Right ventricle myocardium inferior (tissue), 1 donor: ENCODE measurements at places on chromosomes 12 and 14.

DNA sequence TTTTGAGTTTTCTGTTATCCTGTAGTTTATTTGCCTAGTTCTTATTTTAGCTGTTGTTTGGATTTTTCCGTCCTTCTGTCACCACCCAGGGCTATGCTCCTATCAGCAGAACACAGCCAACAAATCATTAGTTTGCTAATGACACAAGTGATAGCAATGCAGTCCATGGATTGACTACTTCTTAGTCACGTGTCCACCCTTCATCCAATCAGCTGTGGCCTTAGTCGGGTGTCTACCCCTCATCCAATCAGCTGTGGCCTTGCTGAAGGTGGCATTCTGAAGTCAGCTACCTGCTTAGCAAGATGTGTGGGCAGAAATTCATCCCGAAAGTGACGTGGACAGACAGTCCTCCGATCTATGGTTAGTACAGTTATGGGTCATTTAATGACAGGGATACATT, 182.3 kb downstream of the GALC start:
- DNase-seq = no peak

- no peak for DNase-seq
These were observed 1.2 kb upstream of the IRAK3 start for GRCh38 chr12:66187821-66188220.

DNA sequence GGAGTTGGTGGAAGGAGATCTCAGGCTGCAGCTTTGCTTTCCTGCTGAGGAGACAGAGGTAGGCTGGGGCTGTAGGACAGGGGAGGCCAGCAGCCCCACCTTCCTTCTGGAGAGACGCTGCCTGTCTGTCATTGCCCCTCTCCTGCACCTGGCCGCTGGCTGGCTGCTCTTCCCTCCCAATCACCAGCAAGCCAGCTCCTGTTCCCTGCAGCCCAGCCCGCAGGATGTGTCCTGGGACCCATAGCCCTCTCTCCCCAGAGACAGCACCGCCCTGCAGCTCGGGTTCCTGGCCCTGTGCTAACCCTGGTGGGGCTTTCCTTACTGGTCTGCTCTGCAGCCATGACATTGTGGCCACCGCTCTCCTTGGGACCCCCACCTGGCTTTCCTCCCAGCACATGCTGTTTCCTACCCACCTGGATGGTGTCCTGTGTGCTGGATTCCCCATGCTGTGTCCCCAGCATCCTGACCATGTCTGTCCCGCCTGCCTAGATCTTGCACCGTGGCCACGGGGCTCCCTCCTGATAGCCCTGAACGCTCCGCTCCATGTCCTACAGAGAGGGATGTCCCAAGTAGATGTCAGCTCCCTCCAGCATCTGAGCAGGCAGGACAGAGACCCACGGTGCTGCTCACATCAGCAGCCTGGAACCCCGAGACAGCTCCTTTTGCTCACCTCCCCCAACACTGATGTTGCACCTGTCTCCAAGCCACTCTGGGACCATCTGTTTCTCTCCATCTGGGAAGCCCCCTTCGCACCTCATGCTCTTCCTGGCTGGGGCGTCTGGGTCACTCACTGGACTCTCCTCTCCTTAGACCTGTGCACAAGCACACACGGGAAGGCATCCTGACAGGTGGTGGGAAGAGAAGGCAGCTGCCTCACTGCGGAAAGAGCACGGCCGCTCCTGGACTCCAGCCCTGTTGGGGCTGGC, 1.1 kb upstream of the MTA1 start:
- no peak for DNase-seq

DNA sequence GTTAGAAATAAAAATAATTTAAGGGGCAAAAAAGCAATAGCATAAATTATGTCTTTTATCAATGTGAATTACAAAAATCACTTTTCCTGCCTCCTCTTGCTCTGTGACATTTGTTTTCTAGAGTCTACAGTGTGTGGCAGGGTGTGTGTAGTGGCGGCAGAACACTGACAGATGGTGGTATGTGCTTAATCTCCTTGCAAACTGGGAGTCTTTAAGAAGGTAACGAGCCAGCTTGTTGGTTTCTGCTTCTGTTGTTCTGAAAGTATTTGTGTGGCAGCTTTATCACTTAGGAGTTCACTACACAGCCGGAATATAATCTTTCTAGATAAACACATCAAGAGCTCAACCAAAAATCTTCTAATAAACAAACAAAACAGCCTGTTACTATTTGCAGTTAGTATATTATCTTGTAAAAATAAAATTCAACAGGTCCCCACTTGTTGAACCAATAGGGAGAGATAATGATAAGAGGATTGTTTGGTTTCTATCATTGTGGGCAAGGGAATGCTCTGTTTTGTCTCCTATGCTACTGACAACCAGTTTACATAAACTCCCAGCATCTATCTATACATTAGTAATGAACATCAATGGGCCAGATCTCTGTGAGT, 13.0 kb downstream of the CDKL1 start:
- no peak for DNase-seq

GRCh38 chr14:101197595-101198397, 294.3 kb upstream of the RTL1 start:
- DNase-seq = no peak

DNA sequence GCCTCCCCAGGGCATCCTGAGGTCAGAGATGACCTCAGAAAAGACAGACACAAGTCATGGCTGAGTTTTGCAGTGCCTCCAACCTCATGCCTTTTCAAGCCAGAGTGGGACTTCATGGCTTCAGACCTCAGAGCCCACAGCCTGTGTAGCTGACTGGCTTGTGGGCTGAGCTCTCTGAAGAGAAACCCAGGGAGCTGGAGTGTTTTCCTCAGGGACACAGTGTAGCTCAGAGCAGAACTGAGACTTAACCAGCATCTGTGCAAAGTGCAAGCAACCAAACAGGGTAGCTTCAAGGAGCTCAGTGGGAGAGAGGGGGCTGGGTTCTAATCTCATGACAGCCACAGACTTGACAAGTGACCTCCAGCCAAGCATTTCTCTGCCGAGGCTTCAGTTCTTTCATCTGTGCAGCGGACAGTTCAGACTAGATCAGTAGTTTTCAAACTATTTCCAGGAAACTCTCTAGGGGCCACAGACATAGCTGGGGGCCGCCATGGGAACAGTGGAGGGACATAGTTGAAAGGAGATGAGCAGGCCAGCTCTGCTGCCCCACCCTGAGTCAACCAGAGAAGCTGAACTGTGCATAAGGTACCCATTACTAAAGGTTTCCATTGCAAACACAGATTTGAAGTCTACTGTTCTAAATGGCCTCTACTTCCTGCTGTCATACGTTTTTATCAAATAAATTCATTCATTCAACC, 80.0 kb downstream of the LGMN start:
- DNase-seq = no peak

DNA sequence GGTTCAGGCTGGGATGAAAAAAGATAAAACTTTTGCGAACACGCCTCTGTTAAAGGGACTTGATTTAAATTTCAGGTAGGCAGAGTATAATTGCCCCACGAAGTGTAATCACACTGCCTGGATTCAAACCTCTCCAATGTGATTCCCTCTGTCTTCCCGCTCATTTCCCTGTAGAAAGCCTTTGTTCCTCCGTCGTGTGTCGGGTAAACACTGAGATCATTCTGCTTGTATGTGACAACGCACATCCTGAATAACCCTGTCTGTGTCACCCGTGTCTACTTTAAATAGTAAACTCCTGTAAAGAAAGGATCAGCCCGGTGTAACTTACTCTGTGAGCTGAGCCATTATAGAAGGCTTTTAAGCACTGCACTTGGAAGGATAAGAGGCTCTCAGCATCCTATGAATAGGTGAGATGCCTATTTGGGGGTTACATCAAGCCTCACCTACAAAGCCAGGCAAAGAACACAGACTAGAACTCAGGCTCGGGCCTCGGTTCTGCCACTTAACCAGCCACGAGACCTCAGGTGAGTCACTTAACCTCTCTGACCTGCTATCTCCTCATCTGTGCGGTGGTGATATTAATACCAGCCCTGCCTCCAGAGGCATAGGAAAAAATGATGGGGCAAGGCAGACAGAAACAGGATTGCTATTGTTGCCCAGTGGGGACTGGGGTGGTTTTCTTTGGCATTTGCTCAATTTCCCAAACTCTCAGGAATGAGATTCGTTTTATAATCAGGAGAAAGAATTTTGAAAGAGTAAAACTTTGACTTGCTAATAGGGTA, 74.2 kb downstream of the RBM19 start:
- no peak for DNase-seq

GRCh38 chr14:24794644-24795305, 160.8 kb upstream of the GZMB start:
- no peak for DNase-seq

GRCh38 chr12:108966378-108967151, 54.3 kb downstream of the SVOP start:
- no peak for DNase-seq

- no peak for DNase-seq
These were observed 596 bp upstream of the BICD1 start for GRCh38 chr12:32105986-32106516.

GRCh38 chr12:104276273-104277131, 27.0 kb upstream of the EID3 start:
- DNase-seq = no peak

- DNase-seq = no peak
These were observed 37.6 kb downstream of the ATG14 start for GRCh38 chr14:55373784-55374705.

DNA sequence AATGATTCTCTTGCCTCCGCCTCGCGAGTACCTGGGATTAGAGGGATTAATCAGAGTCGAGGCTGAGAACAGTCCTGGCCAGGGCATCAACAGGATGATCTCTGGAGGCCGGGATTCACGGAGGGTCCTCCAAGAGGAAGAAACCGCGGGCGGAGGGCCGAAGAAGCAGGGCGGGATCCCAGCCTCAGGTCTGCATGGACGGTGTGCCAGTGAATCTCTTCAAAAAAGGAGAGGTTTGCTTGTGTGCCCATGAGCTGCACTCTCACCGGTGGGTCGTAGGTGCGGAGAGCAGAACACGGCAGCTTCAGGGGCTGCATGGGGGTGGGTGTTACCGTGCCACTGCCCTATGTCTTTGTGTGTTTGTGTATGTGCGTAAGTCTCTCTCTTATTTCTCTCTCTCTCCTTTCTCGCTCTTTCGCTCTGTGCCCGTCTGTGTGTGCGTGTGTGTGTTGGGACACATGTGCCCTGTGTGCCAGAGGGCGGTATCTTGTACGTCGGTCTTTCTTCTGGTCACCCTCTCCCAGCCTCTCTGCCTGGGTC, 768.2 kb upstream of the ALG10B start:
- no peak for DNase-seq

DNA sequence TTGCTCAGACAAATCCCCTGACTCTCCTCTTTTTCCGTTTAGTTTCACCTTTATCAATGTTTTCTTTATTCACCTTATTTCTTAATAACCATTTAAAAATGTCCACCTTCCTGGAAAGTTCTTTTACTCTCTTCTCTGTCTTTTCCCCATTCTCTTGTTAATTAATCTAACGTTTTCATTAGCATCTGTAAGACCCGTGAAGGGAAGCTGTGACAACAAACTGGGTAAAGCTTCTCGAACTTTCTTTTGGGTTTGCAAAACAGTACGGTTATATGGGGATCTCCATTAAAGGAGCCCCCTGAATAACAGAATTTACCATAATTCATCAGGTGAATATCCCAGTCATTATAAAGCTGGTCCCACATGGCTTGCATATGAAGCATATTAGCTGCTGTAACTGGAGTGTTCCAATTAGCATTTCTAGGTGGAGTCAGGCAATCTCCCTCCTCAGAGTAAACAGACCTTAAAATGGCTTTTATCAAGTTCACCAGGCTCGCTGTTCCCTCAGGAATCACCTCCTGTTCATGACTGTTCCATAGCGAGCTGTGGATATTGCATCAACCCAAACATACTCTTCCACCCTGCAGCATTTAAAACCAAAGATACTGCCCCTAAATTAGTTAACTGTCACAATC, 42.4 kb downstream of the TMEM30B start:
- no peak for DNase-seq

DNA sequence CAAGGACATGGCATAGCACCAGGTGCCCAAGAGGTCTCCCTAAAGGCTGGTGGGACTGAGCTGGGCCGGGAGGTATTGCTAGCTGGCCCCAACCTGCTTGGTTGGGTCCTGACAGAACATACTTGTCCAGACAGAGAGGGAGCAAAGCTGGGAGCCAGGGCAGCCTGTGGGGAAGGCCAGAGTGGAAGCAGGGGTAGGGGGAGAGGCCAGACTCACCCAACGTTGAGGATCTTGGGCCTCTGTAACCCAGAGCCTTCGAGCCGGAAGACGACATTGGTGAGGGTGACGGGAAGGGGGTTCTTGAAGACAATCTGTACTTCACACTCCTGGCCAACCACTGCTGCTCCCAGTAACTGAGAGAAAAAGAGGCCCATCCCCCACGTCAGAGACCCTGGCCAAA, 9.0 kb downstream of the TGM1 start:
- DNase-seq = no peak

- no peak for DNase-seq
These were observed 1.3 kb upstream of the CORO1C start for GRCh38 chr12:108732489-108733229.

GRCh38 chr14:79356040-79356439, 855.3 kb downstream of the DIO2 start:
- no peak for DNase-seq

DNA sequence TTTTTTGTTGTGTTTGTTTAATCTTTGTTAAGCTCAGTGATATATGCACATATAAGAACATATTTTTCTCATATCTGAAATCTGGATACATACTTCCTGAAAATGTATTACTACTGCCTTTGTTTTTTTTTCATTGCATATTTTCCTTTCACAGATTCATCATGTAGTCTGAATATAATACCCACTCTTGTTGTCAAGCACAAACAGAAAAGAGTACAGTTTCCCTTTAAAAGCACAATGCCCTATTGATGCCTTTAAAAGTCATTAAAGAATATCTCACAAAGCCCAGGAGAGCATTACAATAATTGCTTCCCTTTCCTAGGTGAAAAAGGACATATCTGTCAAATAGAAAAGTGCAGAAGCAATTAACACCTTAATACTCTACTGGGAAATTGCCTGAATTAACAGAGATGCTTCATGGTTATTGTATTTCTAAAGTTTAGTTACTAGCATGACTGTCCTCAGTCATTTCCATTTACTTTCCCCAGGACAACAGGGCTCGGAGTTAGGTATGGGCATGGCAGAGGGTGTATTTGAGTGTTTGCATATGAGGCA, 107.4 kb downstream of the GRIP1 start:
- DNase-seq = no peak

GRCh38 chr12:5201554-5202218, 158.0 kb downstream of the KCNA5 start:
- DNase-seq = no peak

- no peak for DNase-seq
These were observed 86.5 kb upstream of the CEP83 start for GRCh38 chr12:94545935-94546771.
